ENCODE measurements at places on chromosomes 6 and 20. TPM values are rescaled to one million over a fixed set of nuclear protein-coding genes. Genes with fewer than 3 reads are reported as not detected.

Gene ANKRD66
- not detected for total RNA-seq

- no peak for DNase-seq
Observed at GRCh38 chr6:148596891-148597455, 149.9 kb upstream of the UST start.

GRCh38 chr6:42790549-42791181, 8.8 kb downstream of the BICRAL start:
- DNase-seq, result no peak

DNA sequence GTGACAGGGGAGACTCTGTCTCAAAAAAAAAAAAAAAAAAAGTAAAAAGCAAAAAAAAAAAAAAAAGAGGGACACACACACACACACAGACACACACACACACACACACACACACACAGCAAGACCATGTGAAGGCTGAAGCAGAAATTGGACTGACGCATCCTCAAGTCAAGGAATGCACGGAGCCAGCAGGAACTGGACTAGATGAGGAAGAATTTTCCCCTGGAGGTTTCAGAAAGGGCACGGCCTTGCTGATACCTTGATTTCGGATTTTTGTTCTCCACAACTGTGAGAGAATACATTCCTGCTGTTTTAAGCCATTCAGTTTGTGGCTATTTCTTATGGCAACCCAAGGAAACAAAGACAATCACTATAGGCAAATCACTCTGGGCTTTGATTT, 176.9 kb upstream of the SALL4 start:
- no peak for DNase-seq

GRCh38 chr6:112780498-112781096, 433.5 kb downstream of the RFPL4B start:
- peak; percentile 45 for DNase-seq

DNA sequence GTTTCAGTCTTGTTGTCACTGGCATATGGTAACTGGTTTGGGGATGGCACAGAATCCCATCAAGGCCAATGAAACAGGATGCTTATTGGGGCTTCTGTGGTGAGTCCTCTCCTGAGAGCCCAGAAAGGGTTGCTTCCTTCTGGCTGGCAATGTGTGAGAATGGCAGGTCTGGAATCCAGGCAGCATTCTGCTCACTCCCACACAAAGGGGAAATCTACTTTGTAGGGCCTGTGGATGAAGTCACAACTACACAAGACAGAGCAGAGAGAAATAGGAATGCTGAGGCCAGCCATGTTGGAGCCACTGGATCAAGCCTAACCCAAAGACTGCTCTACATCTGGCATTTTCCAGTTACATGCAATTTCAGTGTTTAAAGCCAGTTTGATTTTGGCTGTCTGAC, 15.7 kb downstream of the PLAGL2 start:
- DNase-seq, result no peak

DNA sequence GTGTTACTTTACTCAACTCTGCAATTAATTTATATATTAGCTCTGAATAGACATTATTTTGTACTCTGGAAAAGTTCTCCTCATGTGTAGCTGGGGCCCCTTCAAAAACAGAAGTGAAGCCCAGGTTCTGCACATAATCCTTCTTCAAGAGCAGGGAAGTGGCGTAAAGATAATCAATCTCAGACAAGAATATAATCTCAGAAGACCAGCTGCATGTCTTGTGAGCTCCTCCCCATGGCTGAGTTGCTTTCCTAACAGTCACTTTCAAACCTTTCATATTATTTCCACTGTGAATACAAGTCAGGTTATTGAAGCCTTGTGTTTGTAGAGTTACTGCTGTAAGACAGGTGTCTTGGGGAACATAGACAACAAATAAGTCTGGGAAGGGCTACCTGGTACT, 691.9 kb downstream of the RFPL4B start:
- DNase-seq, result no peak

DNA sequence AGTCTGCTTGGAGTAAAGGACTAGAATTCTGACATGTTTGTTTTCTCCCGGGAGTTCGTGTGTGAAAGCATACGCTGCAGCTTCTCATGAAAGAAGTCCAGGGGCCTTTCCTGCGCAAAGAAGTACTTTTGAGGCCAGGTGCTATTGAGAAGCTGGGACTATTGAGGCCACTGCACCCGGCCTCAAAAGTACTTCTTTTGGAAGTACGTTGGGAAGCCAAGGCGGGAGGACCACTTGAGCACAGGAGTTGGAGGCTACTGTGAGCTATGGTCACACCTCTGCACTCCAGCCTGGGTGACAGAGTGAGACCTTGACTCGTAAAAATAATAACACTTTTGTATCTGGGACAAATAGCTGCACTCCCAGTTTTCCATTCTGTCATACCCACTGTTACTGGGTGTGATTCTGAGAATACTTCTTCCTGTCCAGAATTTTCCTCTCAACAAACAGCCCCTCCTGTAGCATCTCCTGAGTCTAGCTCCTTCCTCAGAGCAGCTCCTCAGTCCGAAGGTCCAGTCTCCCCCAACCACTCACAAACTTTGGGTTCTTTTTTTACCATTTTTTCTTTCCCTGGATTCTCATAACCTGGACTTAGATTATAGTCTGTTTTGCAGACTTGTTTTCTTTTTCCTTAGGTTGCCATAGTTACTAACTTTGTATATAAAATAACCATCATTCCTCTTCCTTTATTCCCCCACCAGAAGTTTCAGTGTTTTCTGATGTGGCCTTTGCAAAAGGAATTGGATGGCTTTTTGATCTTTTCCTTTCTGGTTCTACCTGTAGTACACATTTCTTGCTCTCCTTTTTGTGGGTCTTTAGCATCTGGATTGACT, 12.7 kb downstream of the STK35 start:
- DNase-seq, result no peak

DNA sequence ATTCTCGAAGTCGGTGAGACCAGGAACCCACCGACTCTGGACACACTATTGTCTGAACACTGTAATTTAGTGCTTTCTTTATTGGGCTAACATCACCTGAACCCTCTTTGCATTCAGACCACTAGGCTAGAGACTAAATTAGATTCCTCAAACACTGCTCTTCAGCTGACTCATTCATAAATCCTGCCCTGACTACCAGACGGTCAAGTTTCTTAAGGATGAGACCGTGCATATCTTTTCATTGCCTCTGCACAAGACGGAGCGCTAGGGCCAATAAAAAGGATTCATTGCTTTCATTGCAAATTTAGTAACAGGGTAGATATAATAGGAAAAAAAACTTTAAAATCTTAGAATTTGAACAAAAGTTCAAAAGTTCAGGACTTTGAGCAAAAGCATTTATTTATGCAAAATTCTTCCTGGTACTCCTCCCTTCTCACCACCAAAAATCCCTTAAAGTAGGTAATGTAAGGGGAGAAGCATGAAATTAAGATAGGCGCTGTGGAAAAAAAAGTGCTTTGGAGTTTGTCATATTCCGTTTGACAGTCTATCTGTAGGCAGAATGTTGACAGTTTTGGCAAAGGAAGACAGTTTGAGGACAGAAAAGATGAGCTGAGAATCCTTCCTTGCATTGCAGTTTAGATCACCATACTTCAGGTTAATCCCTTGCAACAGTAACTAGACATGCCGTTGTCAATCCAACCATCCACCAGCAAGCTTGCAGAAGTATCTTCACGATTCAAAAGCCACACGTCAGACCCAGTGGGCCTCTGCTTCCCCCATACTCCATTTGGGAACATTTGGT, 328.6 kb upstream of the JARID2 start:
- DNase-seq, result no peak
